ENCODE measurements at places on chromosomes 6 and 20.

- DNase-seq = no peak
These were observed 15.1 kb downstream of the GATA5 start for GRCh38 chr20:62460678-62461077.

- no peak for DNase-seq
These were observed 207.8 kb downstream of the TTLL2 start for GRCh38 chr6:167532410-167533288.

GRCh38 chr20:33660035-33660684 lies 2.0 kb upstream of the C20orf144 start:
- DNase-seq = no peak

- DNase-seq = no peak
These were observed 953.7 kb upstream of the MANEA start for GRCh38 chr6:94623586-94623985.

DNA sequence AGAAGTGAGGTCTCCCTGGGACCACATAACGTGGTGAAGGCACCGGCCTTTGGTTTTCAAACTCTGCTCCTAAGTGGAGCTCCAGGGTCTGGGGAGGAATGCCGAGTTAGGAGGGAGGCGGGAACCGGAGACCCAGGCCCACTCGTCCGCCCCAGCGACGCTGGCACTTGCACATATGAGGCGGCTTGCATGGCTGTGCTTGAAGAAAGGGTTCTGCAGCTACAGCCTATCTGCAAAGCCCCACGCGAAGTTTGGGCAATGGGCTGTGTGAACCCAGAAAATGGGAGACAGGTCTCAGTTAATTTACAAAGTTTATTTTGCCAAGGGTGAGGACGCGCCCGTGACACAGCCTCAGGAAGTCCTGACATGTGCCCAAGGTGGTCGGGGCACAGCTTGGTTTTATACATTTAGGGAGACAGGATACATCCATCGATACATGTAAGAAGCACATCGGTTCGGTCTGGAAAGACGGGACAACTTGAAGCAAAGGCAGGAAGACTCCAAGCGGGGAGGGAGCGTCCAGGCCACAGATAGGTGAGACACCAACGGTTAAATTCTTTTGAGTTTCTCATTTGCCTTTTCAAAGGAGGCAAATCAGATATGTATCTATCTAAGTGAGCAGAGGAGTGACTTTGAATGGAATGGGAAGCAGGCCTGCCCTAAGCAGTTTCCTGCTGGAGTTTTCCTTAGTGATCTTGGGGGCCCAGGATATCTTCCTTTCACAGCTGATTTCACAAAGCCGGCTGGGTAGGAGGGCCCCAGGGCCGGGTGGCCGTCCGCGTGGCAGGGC lies 782 bp upstream of the PCMTD2 start:
- no peak for DNase-seq

GRCh38 chr20:22308934-22309333 lies 275.4 kb downstream of the FOXA2 start:
- DNase-seq = no peak

- DNase-seq = peak; percentile 37
These were observed 101.1 kb downstream of the HIVEP1 start for GRCh38 chr6:12113190-12113577.

DNA sequence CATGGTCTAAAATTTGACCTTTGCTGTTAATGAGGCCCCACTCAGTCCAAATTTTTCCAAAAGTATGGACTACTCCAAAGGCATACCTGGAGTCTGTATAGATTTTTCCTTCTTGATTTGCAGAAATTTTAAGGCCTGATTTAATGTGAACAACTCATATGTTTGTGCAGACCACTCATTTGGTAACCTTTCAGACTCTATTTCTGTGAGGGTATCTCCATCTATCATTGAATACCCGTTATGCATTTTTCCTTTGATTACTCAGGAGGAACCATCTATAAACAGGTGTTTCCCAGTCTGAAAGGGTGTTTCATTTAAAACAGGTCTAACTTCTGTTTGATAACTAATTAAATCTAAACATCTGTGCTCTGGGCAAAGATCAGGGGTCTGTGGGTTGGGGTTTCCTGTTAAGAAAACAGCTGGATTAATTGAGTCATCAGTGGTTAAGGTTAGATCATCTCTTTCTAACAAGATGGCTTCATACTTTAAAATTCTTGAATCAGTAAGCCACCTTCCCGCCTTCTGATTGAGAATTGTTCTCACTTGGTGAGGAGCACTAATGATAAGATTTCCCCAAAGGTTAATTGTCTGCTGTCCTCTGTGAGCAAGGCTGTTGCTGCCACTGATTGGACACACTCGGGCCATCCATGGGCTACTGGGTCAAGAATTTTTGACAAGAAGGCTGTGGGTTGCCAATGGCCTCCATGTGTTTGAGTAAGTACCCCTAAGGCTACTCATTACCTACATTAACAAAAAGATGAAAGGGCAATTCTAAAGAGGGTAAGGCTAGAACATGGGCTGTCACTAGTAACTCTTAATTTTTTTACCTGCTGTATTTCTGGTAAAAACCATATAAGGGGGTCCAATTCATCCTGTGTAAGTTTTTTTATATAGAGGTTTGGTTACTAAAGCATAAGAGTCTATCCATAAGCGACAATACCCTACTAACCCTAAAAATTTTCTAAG lies 24.1 kb downstream of the HLA-B start:
- DNase-seq = peak; percentile 36

GRCh38 chr20:35830264-35830663 lies 58.4 kb downstream of the PHF20 start:
- DNase-seq = no peak

- no peak for DNase-seq
These were observed 7.7 kb downstream of the ZHX3 start for GRCh38 chr20:41309817-41310216.

- DNase-seq = no peak
These were observed 50.9 kb upstream of the CCDC28A start for GRCh38 chr6:138722425-138723371.

GRCh38 chr20:55057779-55058415 lies 582.5 kb downstream of the DOK5 start:
- DNase-seq = peak; percentile 10

DNA sequence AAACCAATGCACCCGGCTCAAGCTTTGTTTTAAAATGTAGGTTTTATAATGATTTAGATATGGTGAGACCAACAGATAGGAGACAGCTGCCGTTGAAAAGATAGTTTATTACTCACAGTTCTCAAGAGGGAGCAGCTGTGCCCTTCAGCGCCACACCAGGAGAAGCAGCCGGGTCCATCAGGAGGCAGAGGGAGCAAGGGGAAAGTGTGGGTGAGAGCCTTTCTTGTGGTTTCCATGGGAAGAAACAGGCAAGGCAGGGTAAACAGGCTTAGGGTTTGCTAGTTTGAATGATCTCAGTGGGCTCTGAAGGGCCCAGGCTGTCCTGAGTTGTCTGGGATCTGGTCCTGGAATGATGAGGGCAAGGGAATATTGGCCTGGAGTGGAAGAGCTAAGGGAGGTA lies 117.7 kb upstream of the PLCB4 start:
- no peak for DNase-seq

DNA sequence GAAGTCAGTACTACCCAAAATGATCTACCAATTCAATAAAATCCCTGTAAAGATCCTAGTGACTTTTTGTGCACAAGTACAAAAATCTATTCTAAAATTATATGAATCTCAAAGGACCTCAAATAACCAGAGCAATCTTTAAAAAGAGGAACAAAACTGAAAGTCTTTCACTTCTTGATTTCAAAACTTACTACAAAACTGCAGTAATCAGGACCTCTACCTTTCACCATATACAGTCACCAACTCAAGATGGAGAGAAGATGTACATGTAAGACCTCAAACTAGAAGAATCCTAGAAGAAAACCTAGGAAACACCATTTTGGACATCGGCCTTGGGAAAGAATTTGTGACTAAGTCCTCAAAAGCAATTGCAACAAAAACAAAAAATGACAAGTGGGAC lies 109.5 kb upstream of the CD93 start:
- DNase-seq = no peak

- DNase-seq = no peak
These were observed 259.1 kb downstream of the ZFAND3 start for GRCh38 chr6:38078671-38079070.

GRCh38 chr6:112883095-112883494 lies 536.0 kb downstream of the RFPL4B start:
- no peak for DNase-seq

DNA sequence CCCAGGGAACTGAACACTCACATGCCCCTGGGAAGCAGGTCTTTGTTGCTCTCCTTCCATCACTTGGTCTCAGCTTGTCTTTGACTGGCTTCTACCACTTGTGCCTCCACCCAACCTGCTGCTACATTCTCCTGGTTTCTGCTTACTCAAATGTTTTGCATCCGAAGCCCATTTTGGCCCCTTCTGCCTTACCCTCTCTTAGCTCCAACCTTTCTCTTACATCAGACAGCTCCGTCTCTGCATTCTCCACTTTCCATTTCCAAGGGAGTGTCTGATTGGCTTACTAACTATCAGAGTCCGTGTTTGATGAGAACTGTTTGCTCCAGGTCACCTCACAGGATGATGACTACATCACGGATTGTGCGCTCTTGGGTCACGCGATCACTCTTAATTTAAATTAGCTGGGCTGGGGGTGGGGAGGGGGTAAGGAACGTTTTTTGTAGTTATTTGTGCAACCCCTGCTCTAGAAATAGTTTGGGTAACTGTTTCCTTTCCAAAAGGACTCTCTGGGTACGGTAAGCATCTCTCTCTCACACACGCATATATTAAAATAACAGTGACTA lies 844 bp upstream of the ABRACL start:
- peak; percentile 22 for DNase-seq

DNA sequence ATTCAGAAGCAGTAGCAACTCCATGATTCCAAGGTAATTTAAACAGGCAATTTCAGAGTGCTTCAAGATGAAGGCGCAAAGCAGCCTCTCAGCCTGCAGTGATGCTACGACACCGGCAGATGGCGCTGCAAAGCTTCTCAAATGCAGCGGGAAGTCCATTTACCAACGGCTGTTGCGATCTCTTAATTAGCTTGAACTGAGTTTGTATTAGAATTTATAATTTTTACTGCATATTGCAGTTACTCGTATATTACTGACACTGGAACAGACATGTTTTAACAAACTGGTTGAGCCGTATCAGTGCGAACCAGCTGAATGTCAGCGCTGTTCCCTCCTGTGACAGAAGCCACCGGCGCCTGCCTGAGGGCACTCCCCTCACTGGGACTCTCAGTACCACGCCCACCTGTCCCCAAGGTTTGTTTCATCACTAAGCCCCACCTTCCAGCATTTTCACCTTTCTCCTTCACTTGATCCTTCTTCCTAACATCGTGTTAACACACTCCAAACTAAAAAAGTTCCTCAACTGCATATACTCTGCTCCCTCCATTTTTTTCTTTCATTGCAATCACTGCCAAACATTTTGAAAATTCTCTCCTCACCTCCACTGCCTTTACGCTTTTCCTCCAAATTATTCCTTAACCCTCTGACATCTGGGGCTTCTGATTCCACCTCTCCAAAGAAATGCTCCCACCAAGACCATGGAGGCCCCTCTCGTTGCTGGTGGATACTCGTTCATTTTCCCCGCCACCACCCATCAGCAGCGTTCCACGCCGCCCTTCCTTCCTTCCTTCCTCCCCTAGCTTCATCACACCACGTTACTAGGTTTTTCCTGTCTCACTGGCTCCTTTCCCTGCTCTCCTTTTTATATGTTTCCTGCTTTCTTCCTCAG lies 14.5 kb downstream of the GNL1 start:
- peak; percentile 59 for DNase-seq

GRCh38 chr20:4217349-4217841 lies 202.0 kb upstream of the RNF24 start:
- no peak for DNase-seq

- DNase-seq = no peak
These were observed 3.4 kb downstream of the HMGN3 start for GRCh38 chr6:79231101-79231500.

GRCh38 chr6:155085582-155086257 lies 90.6 kb downstream of the TIAM2 start:
- no peak for DNase-seq

DNA sequence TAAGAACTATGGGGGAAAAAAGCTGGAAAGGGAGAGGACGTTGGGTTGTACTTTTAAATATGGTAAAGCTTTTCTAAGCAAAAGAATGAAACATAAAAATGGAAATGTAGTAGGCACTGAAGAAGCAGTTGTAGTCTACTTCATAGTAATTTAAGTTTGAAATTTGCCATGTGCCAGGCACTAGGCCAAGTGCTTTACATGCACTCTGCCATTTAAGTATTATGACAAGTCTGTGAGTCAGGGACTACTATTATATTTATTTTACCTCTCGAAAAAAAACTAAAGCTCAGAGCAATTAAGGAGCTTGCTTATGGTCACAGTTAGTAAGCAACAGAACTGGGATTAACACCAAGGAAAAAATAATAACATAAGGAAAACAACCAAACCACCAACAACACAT lies 257.8 kb downstream of the GMDS start:
- DNase-seq = no peak

DNA sequence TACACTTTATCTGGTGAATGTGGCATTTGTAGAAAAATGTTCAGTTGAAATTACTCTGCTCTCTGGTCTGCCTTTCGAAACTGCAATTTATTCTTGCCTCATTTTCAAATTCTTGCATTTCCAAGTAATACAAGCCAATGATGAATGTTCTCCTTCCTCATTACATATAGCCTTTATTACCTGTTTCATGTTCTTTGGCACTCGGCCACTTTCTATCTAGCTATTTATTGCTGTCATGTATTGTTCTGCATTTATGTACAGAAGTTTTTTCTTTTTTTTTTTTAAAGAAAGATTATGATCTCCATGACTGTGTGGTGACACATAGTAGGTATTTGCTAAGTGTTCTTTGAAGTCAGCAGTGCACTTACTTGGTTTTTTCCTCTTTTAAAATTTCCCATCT lies 261.4 kb downstream of the ZFAND3 start:
- DNase-seq = no peak

DNA sequence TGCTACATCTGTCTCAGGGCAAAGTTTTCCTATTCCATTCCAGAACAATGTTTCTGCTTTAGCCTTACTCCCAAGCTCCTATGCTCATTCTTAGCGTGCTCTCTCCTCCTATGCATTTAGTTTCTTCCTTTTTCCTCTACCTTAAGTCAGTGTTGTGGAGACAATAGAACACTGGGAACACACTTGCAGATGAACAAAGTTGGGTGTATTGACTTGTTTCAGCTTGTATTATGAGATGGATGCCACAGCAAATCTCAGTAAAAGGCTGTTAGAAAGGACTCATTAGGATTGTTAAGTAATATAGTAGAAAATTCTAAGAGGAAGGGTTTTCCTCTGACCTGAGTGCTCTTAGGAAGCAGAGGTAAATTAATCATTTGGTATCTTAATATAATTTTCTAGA lies 48.4 kb downstream of the BMP5 start:
- DNase-seq = no peak

- DNase-seq = no peak
These were observed 167.9 kb upstream of the STMND1 start for GRCh38 chr6:16933961-16934360.

- peak; percentile 65 for DNase-seq
These were observed 135.6 kb upstream of the PTPRK start for GRCh38 chr6:128655978-128656498.

GRCh38 chr20:24379484-24379927 lies 89.9 kb upstream of the SYNDIG1 start:
- DNase-seq = no peak

All from GM06990 (cell line).